H4 (cell line): ENCODE measurements at places on chromosomes 2 and 18.

DNA sequence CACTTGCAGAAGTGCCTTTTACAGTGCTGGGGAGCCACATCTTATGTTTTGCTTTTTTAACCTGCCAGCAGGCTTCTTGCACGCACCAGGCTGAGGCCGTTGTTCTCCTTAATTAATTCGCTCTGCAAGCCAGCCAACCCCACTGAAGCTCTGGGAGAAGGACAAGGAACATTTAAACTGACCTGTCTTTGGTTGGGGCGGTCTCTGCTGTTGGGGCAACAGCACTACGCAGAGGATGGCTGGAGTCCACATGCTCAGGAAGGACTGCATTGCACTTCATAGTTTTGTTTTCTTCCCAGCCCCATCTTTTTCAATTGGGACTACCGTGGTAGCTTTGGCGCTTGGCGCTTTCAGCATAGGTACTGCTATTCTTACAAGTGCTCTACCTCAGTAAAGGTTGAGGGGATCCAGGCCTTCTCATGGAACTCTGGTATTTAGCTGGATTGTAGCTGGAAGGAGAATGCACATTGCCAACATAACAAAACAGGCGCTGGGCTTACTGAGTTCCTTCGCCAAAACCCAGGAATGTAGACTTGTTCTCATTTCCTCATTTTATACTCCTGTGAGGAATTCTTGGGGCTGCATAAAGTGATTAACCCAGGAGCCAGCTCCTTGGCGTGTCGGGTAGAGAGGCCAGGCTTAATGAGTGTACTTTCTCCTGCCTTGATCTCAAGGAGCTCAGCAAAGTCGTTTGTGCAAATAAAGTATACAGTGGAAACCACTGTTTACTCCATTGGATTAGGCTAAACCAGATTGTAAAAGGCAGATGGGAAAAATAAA is 146.2 kb downstream of the PRKCE start:
- no peak for DNase-seq

DNA sequence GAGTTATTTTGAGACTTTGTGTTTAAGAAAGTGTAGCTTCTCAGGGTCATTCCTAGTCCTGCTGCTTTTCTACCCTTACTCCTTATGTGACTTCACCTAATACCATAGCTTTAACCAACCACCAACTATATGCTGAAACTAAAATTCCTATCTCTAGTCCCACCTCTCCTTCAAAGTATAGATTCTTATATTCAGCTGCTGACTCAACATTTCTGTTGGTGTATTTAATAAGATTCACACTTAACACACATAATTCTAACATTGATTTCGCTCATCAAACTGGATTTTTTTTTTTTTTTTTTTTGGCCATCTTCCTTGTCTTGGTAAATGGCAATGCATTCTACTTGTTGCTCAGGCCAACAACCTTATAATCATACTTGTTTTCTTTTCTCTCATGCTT is 30.1 kb downstream of the TAF1B start:
- no peak for DNase-seq

DNA sequence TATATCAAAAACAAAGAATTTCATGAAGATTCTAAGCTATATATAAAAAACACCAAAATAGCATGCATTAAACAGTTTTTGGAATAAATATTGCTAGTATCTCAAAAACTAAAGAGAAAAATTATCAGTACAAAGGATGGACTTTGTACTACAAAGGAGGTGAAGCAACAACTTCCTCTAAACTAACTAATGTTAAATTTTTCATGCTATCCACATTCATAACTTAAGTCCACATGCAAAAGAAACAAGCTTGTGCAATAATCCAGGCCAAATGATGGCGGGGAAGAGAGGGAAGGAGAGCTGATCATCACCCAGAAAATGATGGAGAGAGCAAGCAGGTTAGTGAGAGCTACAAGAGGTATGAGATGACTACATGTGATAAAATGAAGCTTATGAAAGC is 70.1 kb downstream of the KIDINS220 start:
- no peak for DNase-seq

GRCh38 chr2:98157557-98157956 is 70.6 kb downstream of the VWA3B start:
- DNase-seq: no peak

GRCh38 chr2:163210430-163210918 is 371.9 kb upstream of the KCNH7 start:
- no peak for DNase-seq

DNA sequence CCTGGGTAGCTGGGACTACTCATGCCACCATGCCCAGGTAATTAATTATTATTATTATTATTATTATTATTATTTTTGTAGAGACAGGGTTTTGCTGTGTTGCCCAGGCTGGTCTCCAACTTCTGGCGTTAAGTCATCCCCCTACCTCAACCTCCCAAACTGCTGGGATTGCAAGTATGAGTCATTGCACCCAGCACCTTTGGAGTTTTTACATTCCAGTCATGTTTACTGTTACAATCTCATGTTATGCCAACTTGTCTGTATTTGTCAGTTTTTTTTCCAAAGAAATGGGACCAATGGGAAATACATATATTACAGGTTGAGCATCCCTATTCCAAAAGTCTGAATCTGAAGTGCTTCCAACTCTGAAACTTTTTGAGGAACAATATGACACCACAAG is 903.8 kb downstream of the SLC4A3 start:
- no peak for DNase-seq

DNA sequence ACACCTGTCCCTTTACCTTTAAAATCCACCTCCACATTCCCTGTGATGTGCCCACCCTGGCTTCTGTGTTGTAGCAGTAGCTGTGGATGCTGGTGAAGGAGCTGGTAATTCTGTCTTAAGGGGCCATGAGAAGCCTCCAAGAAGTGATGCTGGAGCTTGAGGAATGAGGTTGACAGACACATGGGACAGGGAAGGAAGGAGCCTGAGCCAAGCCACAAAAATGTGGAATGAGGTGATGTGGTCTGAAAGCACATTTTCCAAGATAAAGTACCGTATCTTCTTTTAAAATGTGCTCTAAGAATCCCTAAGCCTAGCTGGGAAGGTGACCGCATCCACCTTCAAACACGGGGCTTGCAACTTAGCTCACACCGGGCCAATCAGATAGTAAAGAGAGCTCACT is 31.2 kb downstream of the VWA3B start:
- peak; percentile 75 for DNase-seq

DNA sequence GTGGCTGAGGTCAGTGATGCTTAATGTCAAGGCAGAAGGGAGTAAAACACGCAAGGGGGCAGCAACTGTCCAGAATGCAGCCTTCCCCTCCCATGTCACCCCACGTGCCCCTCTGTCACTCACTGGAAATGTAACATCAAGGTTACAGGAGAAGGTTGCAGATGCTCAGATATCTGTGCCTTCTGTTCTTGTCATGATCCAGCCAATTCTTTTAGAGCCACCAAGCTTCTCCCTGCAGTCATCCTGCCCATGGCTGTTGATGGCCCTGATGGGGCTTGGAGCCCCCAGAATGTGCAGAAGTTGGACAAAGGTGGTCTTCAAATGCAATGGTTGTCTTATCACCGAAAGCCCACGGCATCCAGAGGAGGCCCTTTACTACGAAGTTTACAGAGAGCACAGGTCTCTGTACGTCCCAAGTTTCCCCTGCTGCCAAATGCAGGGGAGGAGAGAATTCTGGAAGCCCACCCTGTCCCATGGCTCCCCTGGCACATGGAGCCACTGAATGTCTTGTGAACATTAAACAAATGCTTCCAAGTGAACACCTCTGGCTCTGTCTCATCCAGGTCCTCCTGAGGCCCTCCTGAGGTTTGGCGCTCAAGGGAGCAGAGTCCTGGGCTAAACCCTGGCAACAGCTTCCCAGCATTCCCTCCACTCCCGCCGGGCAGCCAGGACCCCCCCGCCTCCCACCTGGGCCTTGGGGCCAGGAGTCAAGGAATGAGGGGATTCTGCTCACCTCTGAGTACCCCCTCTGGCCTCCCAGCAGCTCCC is 4.5 kb upstream of the GPR55 start:
- DNase-seq: no peak

GRCh38 chr2:218329826-218330593 is 26.6 kb upstream of the CATIP start:
- DNase-seq: no peak

GRCh38 chr2:238370094-238370822 is 49.9 kb downstream of the TRAF3IP1 start:
- DNase-seq: no peak

DNA sequence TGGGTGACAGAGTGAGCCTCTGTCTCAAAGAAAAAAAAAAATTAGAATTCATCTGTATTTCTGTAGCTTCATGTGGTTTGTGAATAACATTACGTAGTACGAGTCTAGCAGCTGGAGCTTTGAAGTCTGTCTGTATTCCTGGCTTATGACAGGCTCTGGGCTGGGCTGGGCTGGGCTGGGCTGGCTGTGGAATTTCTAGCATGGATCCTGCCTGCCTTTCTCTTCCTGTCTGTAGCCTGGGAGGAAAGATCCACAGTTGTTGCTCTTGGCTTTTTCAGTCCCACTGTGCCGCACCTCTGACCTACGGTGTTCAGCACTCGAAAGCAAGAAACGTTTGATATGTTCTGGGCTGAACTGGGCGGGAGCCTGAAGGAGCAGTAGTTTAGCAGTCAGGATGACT is 55.4 kb downstream of the BOLA3 start:
- DNase-seq: no peak

- no peak for DNase-seq
These were observed 452.1 kb downstream of the TMX3 start for GRCh38 chr18:68262690-68263294.

- no peak for DNase-seq
These were observed 188.7 kb downstream of the ANKRD44 start for GRCh38 chr2:197121756-197122385.

DNA sequence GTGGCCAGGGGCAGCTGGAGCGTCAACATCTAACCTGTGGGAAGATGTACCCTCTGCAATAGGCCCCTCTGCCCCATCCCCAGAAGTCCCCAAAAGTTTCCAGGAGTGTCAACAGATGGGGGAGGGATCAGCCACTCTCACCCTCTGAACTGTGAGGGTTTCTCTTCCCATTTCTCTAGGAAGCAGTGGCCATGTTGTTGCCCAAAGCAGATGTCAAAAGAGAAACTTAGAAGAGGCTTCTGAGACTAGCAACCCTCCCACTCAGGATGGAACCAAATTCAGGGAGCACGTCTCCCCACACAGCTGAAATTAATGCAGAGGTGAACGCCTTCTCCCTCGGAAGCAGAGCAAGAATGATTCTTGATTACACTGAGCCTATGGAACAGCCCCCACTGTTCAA is 70.3 kb downstream of the ARL4C start:
- DNase-seq: no peak

- no peak for DNase-seq
These were observed 34.2 kb downstream of the FIGN start for GRCh38 chr2:163701399-163702195.

GRCh38 chr2:217047631-217048030 is 187.8 kb upstream of the TNP1 start:
- DNase-seq: peak; percentile 87

DNA sequence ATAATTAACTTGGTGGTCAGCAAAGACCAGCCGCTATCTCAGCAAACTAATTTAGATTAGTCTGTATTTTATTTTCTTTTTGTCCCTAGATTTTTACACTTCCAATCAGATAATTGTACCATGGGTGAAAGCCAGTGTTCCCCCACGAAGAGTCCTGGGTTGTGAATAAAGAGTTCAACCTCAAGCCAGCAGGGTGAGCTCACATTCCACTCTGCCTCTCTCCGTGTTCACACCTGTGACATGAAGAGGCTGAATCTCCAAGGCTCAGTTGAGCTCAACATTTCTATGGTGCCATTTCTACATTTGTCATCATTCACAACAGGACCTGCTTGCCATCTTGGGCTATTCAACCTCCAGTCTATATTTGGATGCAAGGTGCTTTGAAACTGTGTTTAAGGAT is 771.5 kb downstream of the GALR1 start:
- DNase-seq: no peak

- peak; percentile 67 for DNase-seq
These were observed 37.5 kb upstream of the ZNF385B start for GRCh38 chr2:179898873-179899272.

GRCh38 chr2:39356922-39357639 is 80.0 kb downstream of the MAP4K3 start:
- DNase-seq: no peak

DNA sequence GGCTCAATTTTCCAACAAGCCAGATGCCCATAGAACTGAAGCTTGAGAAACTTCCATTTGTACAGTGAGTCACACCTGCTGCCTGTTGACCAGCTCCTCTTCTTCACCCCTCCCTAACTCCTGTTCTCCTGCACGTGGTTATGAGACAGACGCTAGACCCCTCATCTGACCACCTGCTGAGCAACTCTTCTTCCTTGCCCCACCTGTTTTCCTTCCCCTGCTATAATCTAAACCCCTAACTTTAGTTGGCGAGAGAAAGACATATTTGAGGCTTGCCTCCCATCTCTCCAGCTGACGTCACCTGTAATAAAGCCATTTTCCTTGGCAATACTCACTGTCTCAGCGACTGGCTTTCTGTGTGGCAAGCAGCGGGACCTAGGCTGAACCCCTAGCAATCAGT is 22.3 kb upstream of the ITM2C start:
- DNase-seq: no peak

GRCh38 chr2:43877782-43878464 is 39.2 kb downstream of the ABCG8 start:
- DNase-seq: peak; percentile 54

- DNase-seq: no peak
These were observed 56.8 kb downstream of the KIAA2012 start for GRCh38 chr2:202129841-202130240.

- DNase-seq: no peak
These were observed 31.0 kb downstream of the INO80D start for GRCh38 chr2:206054952-206055351.

- no peak for DNase-seq
These were observed 28.1 kb upstream of the NOTO start for GRCh38 chr2:73174244-73174643.

DNA sequence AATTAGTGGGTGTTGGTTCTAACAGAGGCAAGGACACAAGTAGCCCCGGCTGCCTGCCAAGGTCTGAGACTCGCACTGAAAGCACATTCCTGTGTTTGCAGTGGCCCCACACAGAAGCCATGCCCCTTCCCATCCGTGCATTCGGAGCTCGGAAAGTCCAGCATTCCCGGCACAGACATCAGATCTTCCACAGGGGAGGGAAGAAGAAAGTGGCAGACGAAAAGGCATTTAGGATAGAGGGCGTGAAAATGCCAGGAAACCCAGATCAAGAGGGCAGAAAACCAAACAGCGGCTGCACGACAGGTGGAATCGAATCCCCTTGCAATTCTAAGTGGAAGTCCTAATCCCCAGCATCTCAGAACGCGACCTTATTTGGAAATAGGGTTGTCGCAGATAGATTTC is 105.5 kb upstream of the ASB18 start:
- DNase-seq: no peak

- no peak for DNase-seq
These were observed 33.9 kb upstream of the TSPYL6 start for GRCh38 chr2:54289917-54290316.

GRCh38 chr2:50651676-50652075 is 380.3 kb downstream of the NRXN1 start:
- DNase-seq: no peak

- DNase-seq: no peak
These were observed 870.0 kb upstream of the CHAC2 start for GRCh38 chr2:52897511-52898044.

- no peak for DNase-seq
These were observed 66.1 kb upstream of the DTNA start for GRCh38 chr18:34643989-34644388.

- no peak for DNase-seq
These were observed 77.1 kb upstream of the NARS1 start for GRCh38 chr18:57698571-57699276.

GRCh38 chr2:28752631-28753376 is 1.2 kb downstream of the PPP1CB start:
- no peak for DNase-seq
